ENCODE measurements at places on chromosomes 16 and 17.

GRCh38 chr16:72013389-72013788, 4.8 kb downstream of the DHODH start:
- DNase-seq: no peak

DNA sequence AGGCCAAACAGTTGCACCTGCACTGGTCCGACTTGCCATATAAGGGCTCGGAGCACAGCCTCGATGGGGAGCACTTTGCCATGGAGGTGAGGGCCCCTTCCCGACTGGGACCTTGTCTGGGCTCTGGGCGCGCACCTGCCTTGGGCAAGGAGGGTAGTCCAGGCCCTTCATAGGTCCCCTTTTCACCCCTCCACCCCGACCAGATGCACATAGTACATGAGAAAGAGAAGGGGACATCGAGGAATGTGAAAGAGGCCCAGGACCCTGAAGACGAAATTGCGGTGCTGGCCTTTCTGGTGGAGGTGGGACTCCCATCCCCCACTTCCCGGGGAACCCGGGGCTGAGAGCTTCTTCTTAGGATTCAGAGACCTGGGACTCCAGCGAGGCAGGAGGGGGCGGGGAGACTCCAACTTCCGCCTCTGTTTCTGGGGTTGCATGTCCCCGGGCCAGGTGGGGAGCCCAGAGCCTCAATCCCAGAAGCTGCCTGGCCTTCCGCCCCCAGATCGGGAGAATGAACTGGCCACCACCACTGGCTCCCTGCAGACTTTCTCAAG, 7.8 kb downstream of the CA4 start:
- no peak for DNase-seq

DNA sequence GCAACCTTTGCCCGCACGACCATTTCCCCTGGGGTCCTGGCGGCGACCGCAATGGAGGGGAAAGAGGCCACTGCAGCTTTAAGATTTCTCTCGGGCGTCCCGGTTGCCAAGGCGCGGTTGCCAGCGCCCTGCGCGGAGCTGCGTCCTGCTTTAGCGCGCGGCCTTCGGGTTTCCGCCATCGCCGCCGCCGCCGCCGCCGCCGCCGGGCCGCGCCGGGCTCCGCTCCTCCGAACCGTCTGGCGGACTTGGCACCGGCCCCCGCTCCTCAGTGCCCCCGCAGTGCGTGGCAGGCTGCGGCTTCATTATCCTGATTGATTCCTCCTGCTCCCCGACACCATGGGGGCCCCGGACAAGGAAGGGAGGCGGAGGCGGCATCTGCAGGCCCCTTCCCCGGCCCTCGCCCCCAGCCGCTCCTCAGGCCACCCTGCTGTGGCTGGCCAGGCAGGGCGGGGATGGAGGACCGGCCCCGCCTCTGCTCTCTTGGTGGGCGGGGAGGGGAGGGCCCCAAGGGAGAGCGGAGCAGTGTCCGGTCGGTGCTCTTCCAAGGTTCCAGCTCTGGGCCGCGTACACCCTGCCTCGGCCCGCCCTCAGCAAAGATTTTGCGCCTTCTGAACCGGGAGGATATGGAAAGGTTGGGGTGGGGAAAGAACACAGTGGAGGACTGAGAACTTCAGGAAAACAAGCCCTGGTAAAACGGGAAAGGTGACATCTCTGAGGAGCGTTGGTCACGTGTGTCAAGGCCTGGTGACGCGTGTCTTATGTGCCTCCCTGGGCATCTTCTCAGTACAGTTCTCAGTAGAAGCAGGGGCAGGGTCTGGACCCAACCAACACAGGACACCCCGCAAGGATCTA, 34.0 kb downstream of the NEUROD2 start:
- peak; percentile 82 for DNase-seq

- no peak for DNase-seq
These were observed 229.2 kb downstream of the STX8 start for GRCh38 chr17:9346296-9346926.

Measured in activated CD4-positive, alpha-beta T cell treated with anti-CD3 and anti-CD28 coated beads, Interleukin-2, amount 10 ng/mL, durations not matched to agents 24 days and 14 days (primary cell).